ENCODE measurements at places on chromosomes 13 and 19.

- no peak for DNase-seq
These were observed 21.0 kb upstream of the FXYD3 start for GRCh38 chr19:35094656-35095055.

- no peak for DNase-seq
These were observed 202.8 kb upstream of the ATXN8OS start for GRCh38 chr13:69904784-69905183.

- DNase-seq = no peak
These were observed 75.3 kb upstream of the POMP start for GRCh38 chr13:28583651-28584091.

- DNase-seq = no peak
These were observed 1.1 kb downstream of the ZNF550 start for GRCh38 chr19:57558525-57558924.

DNA sequence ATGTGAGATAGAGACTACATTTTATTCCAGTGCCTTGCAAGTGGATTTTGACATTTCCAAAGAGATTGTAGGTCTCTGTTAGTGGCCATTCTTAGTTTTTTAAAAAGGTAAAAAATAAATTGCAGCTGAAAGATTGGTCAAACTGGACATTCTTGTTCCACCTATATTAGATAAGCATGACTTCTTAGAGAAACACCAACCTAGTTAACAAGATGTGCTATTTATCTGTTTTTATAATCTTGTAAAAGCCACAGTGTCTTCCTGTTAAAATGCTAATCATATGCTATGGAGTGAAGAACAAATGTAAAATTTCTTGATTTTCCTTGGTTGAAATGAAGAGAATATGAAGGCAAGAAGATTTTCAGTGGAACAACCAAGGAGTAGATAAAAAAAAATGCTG, 33.4 kb upstream of the GPR183 start:
- DNase-seq = no peak

GRCh38 chr19:14138576-14139265, 2.3 kb upstream of the ASF1B start:
- no peak for DNase-seq
